ENCODE measurements at places on chromosomes 4 and X. TPM values are rescaled to one million over a fixed set of nuclear protein-coding genes. Genes with fewer than 3 reads are reported as not detected.

DNA sequence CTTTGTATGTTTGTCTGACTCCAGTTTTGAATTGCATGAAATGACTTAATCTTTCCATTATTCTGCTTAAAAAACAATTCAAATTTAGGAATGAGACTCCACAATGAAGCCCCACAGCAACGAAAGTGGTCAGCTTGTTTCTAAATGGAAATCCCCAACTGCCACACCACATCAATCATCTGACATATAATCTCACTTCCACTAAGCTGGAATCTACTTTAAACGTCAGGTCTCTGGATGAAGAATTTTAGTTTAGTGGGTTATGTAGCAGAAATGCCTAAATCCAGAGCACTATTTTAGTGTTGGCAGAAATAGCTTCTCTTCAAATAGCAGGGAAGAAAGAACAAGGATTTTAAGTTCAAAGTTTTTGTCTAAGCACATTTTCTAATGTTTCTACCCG, 1.7 kb upstream of the BMP2K start:
- no peak for DNase-seq

DNA sequence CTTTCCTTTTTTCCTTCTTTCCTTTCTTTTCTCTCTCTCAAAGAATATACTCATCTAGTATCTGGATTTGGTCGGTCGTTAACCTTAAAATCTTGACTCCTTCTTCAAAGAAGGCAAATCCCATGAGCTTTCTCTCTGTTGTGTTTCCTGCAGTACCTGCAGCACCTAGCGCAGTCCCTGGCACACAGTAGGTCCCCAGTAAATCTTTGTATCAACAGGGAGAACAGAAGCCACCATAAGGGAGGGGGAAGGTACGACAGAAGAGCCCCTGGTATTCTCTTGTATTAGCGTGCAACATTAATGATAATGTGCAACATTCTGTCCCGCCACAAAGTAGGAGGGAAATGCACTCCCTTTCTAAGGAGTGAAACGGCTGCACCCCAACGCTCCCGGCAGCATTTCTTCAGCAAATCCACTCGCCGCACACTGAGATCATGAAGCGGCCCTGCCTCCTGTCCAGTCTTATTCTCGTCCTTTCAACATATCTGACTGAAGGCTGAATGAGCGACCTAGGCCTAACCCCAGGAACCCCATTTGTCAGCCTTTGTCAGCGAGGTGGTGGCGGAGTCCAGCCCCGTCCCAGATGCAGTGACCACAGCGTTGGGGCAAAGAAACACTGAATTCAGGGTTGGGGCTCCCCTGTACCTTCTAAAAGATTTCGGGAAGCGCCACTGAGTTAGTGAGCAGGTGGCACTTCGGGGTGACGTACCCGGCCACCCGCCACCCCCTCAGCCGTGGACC, 133.7 kb downstream of the AMELX start:
- DNase-seq, result no peak

DNA sequence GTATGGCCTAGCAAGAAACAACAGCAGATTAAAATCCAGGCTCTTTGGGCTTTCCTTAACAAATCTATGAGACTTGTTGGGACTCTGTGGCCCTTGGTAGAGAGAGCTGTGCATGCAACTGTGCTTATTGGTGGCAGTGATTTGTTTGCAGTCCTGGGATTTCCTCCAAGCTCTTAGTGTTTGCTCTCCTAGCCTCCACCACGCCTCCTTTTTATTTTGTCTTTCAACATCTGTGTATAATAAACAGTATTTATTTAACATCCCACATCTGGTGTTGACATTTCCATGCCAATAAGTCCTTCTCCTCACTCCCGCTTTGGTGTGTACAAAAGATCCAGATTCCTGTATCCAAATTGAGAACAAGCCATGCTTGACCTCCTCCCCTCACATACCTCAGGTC, 3.1 kb downstream of the TNMD start:
- DNase-seq, result no peak

- no peak for DNase-seq
Measured at GRCh38 chr4:85821688-85822455, 346.9 kb downstream of the ARHGAP24 start.

DNA sequence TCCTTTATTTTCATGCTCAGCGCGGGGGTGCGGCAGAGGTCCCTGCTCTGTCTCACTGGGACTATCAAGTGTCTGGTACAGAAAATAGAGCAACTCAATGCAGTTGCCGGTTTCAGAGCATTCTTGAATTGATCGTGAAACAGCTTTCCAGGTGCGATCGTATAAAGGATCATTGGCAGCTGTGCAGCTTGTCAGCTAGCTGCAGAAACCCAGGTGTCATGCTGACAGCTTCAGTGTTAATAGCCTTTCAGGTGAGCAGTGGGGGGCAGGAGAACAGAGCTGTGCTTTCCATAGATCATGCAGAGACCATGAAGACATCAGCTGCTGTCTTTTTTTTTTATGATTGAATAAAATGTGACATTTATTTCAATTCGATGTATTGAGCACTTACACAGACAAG, 583.9 kb downstream of the NLGN4X start:
- no peak for DNase-seq

DNA sequence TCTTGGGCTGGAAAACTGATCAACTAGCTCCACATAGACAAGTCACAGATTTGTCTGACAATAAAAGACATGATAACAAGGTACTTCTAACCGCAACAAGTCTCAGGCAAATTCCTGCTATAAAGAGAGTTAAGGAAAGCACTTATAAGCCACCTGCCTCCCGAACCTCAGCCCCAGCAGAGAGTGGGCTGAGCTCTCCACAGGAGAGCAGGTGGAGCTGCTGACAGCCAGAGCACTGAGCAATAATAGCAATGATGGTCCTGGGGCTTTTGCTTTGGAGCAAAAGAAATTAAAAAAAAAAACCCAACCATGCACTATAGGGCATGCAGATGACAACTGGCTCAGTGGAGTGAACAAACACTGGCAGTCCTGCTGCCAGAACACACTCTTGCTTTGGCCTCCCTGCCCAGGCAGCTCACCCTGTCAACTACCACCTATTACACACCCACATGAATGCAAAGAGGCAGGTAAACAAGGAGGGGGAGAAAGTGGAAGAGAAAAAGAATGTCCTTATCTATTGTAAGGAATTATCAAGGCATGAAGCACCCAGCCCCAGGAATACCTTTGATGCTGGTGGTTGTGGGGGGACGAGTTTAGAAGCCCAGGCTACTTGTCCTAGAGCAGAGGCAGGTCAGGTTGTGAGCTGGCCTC, 135.8 kb upstream of the DGKK start:
- DNase-seq, result no peak

DNA sequence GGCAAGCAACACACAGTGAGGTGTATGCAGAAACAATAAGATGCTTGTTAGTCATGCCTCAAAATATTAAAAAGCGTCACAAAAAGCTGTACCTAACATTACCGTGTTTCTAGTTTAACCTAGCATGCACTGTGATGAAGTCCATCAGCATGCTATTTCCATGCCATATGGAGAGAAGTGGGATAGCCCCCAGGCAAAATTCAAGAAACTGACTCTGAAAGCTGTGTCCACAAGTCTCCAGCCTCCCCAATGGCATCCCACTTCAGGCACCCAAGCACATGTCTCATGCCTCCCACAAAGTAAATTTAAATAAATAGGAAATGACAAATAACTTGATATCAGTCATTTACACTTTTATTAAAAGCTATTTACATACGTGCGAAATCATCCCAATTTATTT, 10.8 kb downstream of the GABRA2 start:
- no peak for DNase-seq

GRCh38 chr4:1772853-1773538, 20.1 kb upstream of the FGFR3 start:
- no peak for DNase-seq

DNA sequence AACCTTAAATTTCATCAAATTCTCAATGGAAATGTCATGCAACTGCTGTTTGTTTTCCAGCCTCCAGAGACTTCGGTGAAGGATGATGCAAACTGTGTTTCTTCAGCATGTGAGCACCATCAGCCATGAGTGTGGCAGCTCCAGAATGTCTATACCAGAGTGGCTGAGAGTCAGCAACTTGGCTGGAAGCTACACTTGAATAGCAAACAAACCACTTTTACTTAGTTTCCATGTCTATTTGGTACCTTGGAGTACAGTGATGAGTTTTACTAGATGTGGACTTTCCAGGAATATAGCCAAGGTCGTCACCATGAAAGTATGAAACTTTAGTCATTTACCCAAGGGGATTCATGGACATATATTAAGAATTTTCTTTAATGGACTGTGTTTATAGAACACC, 4.3 kb upstream of the IL21 start:
- no peak for DNase-seq

DNA sequence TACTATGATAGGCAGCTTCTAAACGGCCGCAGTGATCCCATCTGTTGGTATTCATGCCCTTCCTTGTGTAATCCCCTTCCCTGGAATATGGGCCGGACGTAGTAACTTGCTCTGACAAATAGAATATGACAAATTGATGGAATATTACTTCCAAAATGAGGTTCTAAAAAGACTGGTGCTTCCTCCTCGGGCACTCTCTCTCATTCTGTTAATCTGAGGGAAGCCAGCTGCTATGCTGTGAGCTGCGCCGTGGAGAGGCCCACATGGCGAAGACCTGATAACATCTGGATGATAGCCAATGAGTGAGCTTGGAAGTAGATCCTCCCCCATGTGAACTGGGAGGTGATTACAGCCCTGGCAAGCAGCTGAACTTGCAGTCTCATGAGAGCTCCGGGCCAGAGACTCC, 27.2 kb upstream of the SLC25A4 start:
- DNase-seq, result peak; percentile 79

DNA sequence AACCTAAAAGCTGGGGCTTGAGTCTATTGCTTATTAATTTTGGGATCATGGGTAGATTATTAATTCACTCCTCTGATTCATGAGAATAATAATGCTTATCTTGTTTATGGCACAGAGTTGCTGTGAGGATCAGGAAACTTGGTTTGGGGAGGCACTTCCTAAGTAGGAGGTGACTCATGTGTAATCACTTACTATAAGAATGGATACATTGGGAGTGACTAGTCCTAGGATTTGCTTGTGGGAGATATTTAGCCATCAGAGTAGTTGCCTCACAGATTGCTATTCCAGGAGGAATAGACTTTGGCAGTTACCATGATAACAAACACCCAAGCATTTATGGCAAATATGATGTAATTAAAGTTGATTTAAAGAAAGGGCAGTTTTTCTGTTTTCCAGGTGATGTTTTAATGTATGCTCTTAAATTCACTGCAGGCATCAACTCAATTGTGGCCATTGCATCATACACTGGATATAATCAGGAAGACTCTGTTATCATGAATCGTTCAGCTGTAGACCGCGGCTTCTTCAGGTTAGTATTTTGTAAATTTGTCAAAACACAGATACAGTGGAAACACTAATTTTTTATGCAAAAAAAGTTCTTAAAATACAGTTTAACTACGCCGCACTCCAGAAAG, 41.9 kb downstream of the POLR2B start:
- no peak for DNase-seq

GRCh38 chr4:161629694-161630441, 533.9 kb downstream of the FSTL5 start:
- DNase-seq, result peak; percentile 1

QRFPR gene
- total RNA-seq, result not detected

GAGE12E gene
- not detected for total RNA-seq

ANOS1 gene
- not detected for total RNA-seq

CD38 gene
- 0.02 TPM for total RNA-seq

NEUROG2 gene
- total RNA-seq, result not detected

ABLIM2 gene
- 2.3 TPM for total RNA-seq

ADAM29 gene
- total RNA-seq, result not detected

ENOX2 gene
- total RNA-seq, result 14.6 TPM
